Mesothelial cell of epicardium (in vitro differentiated cells): ENCODE measurements at places on chromosomes 7 and 10.

GRCh38 chr7:7146837-7147236, 35.5 kb upstream of the C1GALT1 start:
- DNase-seq: no peak

GRCh38 chr10:104260775-104261115, 6.1 kb downstream of the GSTO1 start:
- DNase-seq: no peak

DNA sequence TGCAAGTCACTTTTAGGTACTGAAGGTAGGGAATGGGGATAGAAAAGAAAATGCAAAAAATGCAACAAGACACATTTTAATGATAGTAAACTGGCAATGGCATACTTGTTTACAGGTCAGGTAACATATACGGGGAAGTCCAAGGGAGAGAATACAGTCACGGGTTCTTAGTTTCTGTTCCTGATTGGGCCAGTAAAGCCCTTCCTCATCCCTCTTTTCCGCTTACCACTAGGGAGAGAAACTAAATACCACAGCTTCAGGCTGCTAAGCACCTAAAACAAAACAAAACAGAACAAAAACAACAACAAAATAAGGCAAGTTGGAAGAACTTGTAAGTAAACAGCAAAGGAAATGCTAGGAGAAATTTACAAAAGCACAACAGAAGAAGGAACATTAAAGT, 65.2 kb upstream of the OGDHL start:
- no peak for DNase-seq

GRCh38 chr10:131109291-131109690, 202.2 kb downstream of the TCERG1L start:
- no peak for DNase-seq

GRCh38 chr7:71630516-71630915, 498.6 kb downstream of the GALNT17 start:
- DNase-seq: no peak
